AG09319 (cell line): ENCODE measurements at places on chromosomes 16 and 17.
A peak's percentile ranks its signal among the peaks of the same experiment; 100 is the strongest.

DNA sequence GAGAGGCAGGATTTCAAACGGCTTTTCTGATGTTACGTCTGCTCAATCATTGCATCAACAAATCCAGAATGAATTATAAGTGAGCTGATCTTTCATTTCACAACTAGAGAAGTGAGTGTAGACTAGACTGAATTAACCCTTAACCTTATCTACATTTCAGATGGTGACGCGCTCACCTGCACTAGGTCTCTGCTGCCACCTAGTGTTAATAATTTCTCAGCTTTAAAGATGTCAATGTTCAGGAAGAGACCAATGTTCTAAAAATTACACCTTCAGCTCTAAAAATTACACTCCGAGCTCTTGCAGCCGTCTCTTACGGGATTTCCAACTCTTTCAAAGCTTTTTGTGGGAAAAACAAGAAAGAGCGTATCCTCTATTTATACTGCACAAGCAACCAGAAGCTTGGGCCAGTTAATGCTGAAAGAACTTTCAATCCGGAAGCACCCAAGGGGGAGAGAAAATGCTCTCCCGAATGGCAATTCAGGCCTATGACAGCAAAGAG is 88.2 kb upstream of the FA2H start:
- DNase-seq, result no peak

DNA sequence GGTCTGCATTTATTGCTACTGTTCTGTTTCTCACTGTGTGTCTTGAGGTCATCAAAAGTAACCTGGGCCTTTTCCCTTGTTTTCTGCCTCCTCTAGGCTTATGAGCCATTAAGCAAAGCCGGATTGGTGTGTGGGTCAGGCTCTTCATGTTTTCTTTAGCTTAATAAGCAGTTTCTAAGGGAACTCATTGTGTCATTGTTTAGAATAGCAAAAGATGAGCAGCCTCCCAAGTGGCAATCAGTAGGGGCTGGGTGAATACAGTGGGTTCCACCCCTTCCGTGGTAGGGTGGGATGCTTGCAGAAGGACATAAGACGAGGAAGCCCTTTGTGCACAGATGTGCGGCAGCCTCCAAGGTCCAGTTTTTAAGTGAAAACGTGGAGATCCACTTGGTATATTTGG is 34.5 kb downstream of the ABCC1 start:
- DNase-seq, result peak; percentile 62

- DNase-seq, result no peak
Measured at GRCh38 chr16:27437946-27438345, 36.0 kb downstream of the IL21R start.

DNA sequence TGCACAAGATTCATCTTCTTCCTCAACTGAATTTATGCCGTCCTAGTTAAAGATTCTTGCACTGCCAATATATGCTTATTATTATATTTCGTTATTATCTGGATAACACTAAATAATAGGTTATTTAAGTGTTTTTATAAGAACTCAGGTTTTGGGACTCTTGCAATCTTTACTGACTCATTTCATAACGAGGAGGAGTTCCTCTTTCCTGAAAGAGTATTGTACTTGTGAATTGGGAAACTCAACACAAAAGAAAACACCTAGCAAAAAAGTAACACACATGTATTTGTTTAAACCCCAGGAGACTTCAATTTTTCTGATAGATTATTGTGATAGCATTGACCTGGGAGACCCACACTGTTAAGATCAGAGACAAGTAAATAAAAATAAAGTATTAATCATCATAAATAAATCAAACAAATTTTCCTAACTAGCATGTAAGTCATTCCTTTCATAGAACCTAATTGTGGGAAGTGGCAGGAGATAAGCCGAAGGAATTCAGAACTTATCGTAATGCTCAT is 505.8 kb downstream of the KCNJ2 start:
- no peak for DNase-seq

- peak; percentile 34 for DNase-seq
Measured at GRCh38 chr17:6753006-6753445, 2.8 kb upstream of the XAF1 start.
